ENCODE measurements at places on chromosomes 3 and 15.

GRCh38 chr3:101195951-101196713, 124.2 kb downstream of the IMPG2 start:
- no peak for DNase-seq

DNA sequence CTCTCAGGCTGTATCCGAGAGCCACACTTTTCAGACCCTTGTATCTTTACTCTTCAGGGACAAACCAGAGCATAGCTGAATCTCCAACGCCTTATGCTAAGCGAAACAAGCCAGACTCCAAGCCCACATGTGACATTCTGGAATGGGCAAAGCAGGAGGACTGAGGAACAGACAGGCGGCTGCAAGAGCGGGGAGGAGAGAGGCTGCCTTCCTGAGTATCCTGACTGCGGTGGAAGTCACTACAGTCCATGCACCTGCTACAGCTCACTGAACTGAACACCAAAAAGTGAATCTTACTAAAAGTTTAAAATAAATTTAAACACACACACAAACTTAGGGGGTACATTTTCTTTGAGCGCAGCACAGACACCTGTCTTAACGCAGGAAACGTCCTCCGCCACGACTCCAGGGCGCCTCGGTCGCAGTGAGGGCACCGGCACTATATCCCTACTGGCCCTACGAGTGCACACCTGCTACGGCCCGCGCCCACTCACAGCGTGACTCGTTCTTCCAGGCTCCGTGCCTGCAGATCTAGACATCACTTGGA, 1.4 kb downstream of the CYFIP1 start:
- no peak for DNase-seq

GRCh38 chr3:27025718-27026117, 343.5 kb downstream of the NEK10 start:
- no peak for DNase-seq

GRCh38 chr3:5465183-5465582, 277.7 kb downstream of the EDEM1 start:
- DNase-seq: no peak

- DNase-seq: no peak
These were observed 67.6 kb upstream of the GADL1 start for GRCh38 chr3:30962084-30962483.

DNA sequence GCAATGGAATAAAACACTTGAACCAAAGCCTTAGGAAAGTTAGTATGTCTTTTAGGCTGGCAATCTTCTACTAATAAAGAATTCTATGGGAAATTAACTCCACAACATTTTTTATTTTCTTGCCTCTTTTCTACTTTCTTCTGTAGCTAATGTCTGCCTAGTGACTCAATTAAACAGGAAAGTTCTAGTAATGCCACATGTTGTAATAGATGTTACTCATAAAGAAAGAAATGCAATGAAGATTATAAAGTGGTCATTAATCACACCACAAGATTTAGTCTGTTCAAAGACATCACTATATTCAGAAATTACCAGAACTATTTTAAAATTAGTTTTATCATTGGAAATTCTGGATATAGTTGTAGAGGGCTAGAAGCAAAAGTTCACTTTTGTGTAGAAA, 329.7 kb downstream of the SI start:
- DNase-seq: no peak

- DNase-seq: no peak
These were observed 711.0 kb downstream of the MECOM start for GRCh38 chr3:168952551-168952950.

DNA sequence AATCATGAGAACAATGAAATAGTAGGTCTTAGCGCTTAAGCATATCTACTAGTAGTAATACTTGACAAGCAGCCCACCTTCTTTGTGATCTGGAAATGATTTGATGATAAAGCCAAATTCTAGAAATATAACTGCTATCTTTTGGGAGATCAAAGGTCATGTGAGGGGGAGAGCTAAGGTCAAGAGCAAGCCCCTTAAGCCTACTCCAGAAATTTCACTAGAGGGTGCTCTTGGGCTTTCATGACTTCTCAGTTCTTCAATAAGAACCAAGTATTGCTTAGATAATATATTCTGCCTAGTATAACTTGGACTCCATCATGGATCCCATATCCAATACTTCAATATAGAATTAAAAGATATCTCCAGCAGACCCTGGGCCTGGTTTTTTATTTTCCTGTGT, 319.6 kb downstream of the ZBTB20 start:
- DNase-seq: no peak

GRCh38 chr15:20646529-20647142, 105.0 kb upstream of the GOLGA6L6 start:
- no peak for DNase-seq

GRCh38 chr3:112900113-112900512, 53.4 kb upstream of the CD200R1L start:
- DNase-seq: no peak

- DNase-seq: no peak
These were observed 706.1 kb upstream of the GOLIM4 start for GRCh38 chr3:168801794-168802193.

GRCh38 chr3:181851063-181851462, 139.3 kb downstream of the SOX2 start:
- DNase-seq: no peak

- DNase-seq: no peak
These were observed 84.4 kb downstream of the THSD4 start for GRCh38 chr15:71199384-71200351.

GRCh38 chr3:120304616-120305015, 19.6 kb upstream of the GPR156 start:
- no peak for DNase-seq
